SHP77 treated with DMSO at 0.1 percent for 48 hours (cell line): ENCODE measurements at places on chromosomes 13 and 19.

DNA sequence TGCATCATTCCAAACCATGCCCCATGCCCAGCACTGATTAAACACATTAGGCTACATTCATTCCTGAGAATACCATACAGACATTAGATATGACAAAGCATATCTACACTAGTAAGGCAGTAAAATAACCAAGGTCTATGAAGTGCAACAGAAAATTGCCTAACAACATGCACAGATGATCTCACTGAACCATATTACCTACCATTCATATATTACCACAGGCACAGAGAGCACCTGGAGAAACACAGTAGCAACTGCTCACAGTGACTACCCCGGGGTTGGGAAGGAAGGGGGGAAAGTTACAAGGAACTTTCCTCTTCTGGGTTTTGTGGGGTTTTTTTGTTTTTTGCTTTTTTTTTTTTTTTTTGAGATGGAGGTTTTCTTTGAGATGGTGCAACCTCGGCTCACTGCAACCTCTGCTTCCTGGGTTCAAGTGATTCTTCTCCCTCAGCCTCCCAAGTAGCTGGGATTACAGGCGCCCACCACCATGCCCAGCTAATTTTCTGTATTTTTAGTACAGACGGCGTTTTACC lies 669.6 kb downstream of the UQCRFS1 start:
- no peak for DNase-seq

DNA sequence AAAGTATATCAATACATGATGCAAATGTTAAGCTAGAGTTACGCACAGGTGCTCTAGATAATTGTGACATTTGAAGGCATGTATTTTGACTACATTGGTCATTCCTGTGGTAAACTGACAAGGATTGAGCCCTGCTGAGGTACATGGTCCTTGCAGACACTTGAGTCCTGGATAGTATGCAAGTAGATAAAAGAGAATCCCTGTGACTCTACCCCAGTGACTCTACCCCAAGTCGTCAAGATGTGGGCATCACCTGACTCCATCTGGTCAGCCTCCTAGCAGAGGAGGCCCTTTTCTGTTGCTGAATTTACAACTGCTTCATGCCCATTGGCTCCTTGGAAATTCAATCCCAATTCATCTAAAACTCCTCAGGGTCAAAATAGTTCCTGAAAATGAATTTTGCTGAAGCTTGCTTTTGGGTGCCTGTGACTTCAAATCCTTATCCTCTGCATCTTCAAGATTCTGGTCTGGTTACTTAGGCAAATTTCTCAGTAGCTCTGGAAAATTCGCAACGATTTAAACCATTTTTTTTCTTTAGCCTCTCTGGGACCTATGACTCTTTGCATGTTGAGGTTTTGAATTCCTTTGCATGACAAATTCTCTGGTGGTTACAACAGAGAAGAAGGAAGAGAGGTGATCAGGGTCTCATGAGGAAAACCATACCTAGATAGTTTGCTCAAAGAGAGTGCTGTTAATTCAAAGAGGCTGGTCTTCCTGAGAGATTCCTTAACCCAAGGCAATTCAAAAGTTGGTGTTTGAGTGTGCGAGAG lies 422.1 kb downstream of the FGF9 start:
- DNase-seq: no peak

GRCh38 chr13:99605420-99606323 lies 104.4 kb downstream of the TM9SF2 start:
- peak; percentile 75 for DNase-seq

GRCh38 chr19:40507892-40508291 lies 41.1 kb downstream of the SPTBN4 start:
- DNase-seq: no peak

DNA sequence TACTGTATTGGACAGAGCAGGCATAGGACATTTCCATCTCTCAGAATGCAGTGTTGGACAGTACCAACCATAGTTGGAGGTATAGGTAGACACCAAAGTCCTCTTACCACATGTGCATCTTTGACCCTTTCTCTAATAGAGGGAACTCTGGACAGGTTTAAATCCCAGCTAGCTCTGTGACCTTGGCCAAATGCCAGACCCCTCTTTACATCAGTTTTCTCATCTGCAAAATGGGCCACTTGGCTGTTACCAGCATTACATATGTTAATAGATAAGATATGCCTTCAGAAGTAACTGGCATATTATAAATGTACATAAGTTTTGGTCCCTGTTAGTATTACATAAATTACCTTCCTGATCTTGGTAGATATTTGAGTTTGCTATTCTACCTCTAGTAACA lies 54.3 kb downstream of the CDK8 start:
- no peak for DNase-seq

GRCh38 chr13:52786766-52787165 lies 47.1 kb upstream of the CNMD start:
- DNase-seq: no peak

- DNase-seq: no peak
These were observed 47.9 kb upstream of the MYCBP2 start for GRCh38 chr13:77374786-77375185.

- no peak for DNase-seq
These were observed 96.2 kb upstream of the RFC3 start for GRCh38 chr13:33721724-33722123.

DNA sequence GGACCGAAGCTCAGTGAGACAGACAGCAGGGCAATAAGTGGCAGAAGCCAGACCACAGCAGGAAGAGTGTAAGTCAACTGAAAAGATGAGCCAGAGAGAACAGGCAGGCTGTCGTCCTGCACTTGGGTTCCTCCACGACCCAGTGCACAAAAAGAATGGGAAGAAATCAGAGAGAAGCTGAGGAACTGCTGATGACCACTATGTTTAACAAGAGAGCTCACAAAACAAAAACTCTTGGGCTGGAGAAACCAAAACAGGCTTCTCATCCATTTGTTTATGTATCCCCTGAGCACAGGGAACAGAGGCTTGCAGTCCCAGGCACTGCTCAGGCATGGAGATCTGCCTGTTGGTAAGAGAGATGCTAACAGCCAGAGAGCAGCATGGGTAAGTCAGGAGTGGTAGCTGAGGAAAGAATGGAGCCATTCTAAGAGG lies 14.0 kb downstream of the AKAP8L start:
- DNase-seq: no peak

GRCh38 chr13:24341439-24341838 lies 32.1 kb downstream of the C1QTNF9 start:
- no peak for DNase-seq

- no peak for DNase-seq
These were observed 16.0 kb upstream of the SLC7A10 start for GRCh38 chr19:33241530-33242101.

- no peak for DNase-seq
These were observed 7.2 kb upstream of the RHPN2 start for GRCh38 chr19:33071887-33072286.

DNA sequence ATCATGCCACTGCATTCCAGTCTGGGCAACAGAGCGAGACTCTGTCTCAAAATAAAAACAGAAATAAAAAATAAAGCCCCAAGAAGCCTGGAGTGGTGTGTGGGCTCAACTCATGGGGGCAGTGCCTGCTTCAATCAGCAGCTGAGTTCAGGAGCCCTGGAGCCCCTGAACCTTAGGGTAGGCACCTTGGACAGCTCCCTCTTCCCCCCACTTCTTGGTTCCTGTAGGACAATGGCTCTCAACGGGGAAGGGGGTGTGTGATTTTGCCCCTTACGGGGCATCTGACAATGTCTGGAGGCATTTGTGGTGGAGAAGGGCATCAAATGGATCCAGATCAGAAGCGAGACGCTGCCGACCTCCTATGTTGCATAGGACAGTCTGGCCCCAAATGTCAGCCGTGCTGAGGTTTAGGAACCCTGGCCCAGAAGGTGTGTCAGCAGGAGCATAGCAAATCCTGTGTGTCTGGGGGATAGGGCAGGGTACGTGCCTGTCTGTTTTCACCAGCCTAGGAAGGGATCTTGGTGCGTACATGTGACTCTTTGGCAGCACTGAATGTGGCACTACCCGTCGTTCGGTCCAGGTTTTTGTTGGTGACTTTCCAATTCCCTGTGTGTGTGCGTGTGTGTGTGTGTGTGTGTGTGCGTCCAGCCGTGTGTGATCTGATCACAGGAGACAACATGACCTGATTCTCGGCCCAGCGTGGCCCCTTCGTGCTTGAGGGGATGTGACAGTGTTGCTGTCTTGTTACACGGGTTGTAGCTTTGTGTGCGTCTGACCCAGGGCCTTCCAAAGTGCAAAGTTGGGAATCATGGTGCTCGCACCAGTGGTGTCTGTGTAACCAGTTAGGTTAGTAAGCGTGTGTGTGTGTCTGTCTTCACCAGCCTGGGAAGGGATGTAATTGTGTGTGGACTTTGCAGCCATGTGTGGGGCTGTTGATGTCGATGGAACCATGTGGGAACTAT lies 7.5 kb downstream of the IGLON5 start:
- no peak for DNase-seq

GRCh38 chr13:76014406-76015318 lies 378.5 kb downstream of the LMO7 start:
- no peak for DNase-seq

- DNase-seq: no peak
These were observed 711 bp downstream of the FUT2 start for GRCh38 chr19:48696353-48697010.

DNA sequence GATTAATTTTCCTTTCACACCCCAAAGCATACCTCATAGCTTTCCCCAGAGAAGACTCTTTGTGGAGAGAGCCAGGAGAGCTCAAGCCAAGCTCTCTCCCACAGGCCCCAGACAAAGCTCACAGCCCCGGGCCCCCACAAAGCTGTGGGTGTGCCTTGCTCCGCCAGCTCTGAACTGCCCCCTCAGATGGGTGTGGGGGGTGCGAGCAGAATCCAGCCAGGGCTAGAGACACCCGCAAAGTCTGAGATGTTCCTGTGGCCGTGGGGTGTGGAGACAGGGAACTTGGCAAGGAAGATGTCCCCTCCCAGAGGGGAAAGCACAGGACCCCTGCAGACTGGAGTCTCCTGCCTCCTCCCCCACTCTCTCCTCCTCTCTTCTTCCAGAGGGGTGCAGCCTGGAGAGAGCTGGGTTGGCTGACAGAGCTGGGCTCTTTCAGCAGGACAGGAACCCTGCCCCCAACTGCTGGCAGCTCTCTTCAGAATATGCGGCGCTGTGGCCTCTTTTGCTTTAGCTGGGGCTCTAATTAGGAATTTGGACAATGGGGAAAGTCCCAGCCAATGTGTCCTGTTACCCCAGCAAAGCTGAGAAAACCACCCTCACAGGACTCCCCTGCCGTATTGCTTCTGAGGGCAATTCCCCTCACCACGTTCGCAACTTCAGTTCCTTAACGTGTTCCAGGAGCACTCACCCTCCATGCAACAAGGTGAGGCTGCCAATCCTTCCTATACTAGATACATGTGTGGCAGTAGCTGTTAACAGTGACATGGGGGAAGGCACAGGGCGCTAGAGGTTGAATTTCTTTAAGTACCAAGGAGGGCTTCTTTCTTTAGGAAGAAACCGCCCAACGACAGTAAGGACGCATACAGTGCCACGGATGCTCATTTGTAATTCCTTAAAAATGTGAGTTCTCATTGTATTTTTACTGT lies 170.0 kb downstream of the COL4A1 start:
- no peak for DNase-seq

DNA sequence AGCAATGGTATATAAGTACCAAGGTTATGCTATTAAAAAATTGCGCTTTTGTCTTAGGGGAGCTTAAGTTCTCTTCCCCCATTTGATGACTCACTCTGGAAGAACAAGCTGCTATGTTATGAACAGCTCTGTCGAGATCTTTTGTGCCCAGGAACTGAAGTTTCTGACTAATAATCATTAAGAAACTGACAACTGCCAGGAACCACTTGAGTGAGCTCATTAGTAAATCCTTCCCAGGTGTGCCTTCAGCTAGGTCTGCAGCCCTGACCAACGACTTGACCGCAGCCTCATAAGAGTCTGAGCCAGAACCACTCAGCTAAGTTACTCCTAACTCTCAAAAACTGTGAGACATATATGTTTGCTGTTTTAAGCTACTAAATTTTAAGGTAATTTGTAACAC lies 147.8 kb downstream of the SLITRK6 start:
- no peak for DNase-seq

- DNase-seq: no peak
These were observed 793 bp downstream of the LRFN1 start for GRCh38 chr19:39319892-39320248.

- DNase-seq: no peak
These were observed 34.8 kb downstream of the CYP2B6 start for GRCh38 chr19:41025871-41026270.

DNA sequence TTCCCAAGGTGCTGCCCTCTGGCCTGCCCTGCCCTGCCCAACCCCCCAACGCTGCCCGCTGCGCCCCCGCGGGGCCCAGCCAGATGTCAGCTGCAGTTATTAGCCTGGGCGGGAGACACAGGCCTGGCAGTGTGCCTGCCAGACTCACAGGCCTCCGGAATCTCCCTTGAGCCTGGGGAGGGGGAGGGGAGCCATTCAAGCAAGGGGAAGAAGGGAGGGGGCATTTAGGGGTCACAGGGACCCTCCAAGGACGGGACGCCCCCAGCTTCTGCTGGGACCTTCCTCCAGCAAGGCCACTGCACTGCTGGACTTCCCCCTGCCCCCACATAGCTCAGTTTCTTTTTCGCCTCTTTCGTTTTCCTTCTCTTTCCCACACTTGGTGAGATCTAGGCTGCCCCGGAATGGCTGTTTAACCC lies 2.6 kb upstream of the JUNB start:
- peak; percentile 19 for DNase-seq

DNA sequence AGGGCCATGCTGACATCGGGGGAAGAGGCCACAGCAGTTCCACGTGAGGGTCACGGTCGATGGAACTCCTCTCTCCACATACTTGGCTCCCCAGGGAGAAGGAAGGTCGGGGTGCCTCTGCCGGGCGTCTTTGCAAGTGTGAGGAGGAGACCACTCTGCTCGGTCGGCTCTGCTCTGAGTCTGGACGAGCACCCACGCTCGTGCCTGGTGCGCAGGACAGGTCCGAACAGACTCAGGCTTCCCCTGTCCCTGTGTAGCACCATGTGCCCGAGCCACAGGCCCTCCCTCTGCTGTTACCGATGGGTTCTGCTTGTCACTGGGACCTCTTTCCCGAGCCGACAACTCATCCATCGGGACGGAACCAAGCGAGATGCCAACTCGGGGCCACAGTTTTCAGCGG lies 35.1 kb downstream of the TMEM255B start:
- no peak for DNase-seq
